Skin of body (tissue), 3 donors: ENCODE measurements at places on chromosomes 16 and 17. TPM values are rescaled to one million over a fixed set of nuclear protein-coding genes. Genes with fewer than 3 reads are reported as not detected.

MEIOC gene
- 0.10 TPM for total RNA-seq

DNAH2 gene
- 0.10 TPM for total RNA-seq

NPIPA3 gene
- total RNA-seq = not detected

KRT32 gene
- total RNA-seq = 28.0 TPM

MARCHF10 gene
- total RNA-seq = not detected

NPIPB9 gene
- total RNA-seq = 6.3 TPM

CHRNE gene
- 0.69 TPM for total RNA-seq

CHD9NB gene
- total RNA-seq = 3.6 TPM
